Urothelium cell line (cell line): ENCODE measurements at places on chromosomes 11 and 22.

GRCh38 chr11:16788141-16789062 is 50.0 kb downstream of the C11orf58 start:
- DNase-seq = peak; percentile 77

DNA sequence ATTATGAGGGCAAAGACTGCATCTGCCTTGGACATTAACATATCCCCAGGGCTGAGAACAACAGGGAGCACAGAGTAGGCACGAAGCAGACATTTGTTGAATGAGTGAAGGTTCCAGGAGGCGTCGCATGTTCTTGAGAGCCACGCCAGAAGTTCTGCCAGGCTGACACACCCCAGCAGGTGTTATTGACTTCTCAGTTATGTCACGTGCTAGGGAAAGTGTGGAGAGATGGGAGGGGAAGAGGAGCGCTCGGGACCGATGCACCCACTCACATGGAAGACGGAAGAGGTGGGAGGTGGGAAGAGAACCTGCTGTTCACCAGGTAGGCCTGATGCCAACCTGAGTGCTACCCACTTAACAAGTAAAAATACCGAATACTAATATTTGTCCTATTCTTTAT is 232.8 kb downstream of the LARGE1 start:
- no peak for DNase-seq

GRCh38 chr11:21927628-21928027 is 265.3 kb upstream of the ANO5 start:
- no peak for DNase-seq

- no peak for DNase-seq
Measured at GRCh38 chr11:45285930-45286632, at the start of gene SYT13. TSS of gene SYT13 (minus strand) at chr11:45286341. CDS start at chr11:45286207, 134 bp downstream.

DNA sequence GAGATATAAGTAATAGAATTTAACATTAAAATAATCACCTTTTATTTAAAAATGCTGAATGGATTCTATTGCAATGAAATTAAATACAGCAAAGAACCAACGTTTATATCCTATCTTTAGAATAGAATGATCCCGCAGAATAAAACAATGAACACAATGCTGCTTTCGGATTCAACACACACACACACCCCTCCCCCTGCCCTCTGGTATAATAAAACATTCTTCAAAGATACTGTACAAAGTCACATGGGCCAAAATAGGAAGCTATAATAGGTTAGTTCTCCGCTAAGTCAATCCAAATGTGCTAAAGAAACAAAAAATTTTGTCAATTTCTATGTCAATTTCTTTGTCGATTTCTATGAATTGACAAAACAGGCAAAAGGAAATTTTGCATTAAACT is 47.1 kb downstream of the TMEM123 start:
- no peak for DNase-seq

DNA sequence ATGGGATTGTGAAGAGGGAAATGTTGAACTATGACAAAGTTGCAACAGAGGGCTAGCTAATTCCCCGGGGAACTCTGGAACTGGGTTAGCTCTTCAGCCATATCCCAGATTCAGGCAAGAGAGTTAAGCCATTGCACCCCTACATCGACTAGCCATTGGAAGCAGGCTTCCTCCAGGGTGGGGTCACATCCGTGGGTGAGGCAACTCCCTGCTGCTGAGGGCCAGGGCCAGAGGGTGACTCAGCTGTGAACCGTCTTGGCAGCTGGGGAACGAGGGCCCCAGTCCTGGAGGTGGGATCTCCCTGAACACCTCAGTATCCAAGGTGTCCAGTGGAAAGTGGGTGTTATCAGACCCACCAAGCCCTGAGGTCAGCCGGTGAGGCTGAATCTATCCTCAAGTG is 41.1 kb downstream of the RPS6KA4 start:
- DNase-seq = peak; percentile 32

GRCh38 chr11:126479178-126479930 is 123.9 kb downstream of the ST3GAL4 start:
- DNase-seq = no peak
